ENCODE measurements at places on chromosomes 11 and 22.

DNA sequence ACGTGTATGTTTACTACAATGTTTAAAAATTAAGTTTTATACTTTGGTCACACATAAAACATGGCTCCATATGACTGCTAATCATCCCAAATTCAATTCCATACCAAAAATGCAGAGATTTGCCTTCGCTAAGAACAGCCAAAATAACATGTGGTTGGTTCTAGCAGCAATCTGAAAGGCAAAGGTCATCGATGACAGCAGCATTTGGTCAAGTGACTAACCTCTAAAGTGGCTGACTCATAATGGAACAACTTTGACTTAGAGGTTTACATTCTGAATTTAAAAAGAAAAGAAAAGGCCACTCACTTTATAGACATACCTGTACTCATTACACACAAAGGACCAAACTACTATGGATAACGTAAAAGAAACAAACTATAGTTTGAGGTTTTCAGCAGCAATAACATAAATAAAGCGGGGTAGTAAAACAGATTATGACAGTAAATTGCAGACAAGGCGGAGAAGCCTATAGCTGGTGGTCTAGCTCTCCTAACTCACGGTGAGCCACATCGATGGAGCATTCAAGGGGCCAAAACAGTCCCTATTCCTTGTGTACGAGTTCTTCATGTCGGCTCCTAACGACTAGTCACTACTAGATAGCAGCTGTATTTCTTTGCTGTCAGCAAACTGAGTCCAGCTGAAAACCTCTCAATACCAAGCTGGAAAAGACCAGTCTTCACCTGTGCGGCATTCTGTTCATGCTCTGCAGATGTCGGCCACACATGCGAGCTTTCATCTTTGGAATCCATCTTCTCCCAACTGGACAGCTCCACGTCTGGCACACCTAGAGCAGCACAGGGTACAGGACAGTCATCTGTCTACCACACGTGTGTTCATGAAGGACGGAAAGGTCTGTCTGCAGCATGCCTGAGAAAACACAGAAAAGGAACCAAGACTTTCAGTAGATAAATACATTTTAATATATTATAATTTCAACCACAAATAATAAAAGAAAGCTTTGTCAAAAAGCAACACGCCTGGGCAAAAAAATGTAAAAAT, 42.1 kb downstream of the PRDM10 start:
- peak; percentile 30 for DNase-seq

DNA sequence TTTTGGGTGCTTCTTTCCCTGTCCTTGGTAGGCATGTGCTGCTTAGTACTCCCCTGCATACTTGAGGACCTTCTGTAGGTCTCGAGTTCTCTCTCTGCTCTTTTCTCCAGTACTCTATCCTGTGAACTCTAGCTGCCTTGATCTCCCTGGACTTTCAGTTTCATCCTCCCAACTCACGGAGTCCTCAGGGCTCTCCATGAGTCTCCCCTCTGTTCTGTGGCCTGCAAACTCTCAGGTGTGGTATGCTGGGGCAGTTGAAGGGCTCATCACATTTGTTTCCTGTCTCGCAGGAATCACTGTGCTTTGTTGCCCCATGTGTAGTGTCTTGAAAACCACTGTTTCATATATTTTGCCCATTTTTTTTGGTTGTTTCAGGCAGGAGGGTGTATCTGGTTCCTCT, 3.3 kb upstream of the PACS1 start:
- DNase-seq: no peak

GRCh38 chr11:74138572-74138971, 32.2 kb downstream of the C2CD3 start:
- DNase-seq: no peak

- DNase-seq: no peak
These were observed 83.7 kb downstream of the MAML2 start for GRCh38 chr11:96259134-96259830.

DNA sequence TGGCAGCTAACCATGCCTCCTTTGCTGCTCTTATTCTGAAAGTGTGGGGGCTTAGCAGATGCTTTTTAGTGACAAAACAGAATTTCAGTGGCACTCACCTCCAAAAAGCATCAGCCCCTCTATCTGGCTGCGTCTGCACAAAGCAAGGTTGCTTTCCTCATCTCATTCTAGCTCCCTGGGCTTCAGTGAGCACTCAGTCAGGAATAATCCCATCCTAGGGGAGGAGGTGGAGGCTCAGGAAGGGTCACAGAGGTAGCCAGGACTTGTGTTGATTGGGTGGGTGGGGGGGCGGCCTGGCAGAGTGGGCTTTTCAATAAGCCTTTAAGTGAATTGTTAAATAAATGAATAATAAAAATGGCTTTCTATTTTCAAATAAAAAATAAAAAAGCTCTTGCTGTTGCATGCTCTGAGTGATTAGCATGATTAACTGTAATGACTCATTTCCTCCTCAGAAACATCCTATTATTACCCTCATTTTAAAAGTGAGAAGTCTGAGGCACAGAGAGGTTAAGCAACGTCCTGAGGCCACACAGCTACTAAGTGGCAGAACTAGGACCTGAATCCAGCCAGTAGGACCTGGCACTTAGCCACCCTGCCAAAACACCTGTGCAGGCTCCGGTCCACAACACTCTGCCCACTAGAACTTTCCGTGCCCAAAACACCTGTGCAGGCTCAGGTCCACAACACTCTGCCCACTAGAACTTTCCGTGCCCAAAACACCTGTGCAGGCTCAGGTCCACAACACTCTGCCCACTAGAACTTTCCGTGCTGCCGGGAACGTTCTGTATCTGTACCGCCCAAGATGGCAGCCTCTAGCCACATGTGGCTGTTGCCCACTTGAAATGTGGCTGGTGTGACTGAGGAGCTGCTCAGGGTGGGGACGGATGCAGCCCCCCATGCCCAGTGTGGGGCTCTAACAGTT, 5.5 kb downstream of the B3GAT1 start:
- DNase-seq: no peak

GRCh38 chr11:67010296-67010905, 12.5 kb upstream of the SYT12 start:
- no peak for DNase-seq

DNA sequence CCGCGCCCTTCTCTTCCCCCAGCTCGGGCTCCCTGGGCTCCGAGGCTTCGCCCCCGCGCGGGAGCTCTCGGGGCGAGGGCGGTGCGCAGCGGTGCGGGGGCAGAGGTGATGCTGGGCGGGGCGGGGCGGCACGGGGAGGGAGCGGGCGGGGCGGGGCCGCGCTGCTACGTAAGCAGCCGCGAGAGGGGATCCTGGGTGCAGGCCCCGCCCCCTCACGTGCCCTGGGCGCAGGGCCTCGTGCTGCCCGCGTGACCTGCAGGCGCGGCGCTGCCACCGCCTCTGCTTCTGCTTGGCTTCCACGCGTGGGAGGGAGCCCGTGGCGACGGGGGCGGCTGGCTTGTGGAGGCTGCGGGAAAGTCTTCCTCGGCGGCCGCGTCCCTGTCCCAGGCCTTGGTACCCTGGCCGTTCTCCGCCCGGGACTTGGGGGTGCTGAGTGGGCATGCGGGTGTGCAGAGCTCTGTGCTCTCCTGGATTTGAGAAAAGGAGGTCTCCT, 132.6 kb upstream of the HSD17B12 start:
- no peak for DNase-seq

- no peak for DNase-seq
These were observed 785.6 kb downstream of the BRD1 start for GRCh38 chr22:49042066-49042465.

GRCh38 chr11:68749229-68750123, 1.8 kb downstream of the TESMIN start:
- DNase-seq: no peak

DNA sequence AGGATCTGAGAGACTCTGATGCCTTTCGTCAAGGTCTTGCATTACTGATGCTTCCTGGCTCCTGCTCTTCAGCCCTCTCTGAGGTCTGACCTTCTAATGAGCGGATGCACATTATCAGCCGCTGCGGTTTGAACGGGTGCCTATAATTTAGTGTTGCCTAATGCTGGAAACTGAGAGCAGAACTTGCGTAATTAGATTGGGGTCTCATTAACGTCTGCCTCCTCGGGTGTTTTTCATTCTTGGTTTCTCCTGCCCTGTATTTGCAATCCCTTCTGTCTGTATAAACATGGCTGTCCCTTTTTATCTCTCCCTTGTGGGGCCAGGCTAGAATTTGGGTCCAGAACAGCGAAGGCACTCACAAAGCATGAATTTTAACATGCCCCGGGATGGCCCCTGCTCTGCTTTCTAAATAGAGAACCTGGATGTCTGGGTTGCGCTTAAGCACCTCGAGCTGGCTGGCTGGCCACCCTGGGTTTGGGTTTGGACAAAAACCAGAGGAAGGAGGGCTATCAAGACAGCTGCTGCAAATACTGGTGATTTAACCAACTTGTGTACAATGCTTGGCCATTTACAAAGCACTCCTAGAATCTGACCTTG, 118.6 kb downstream of the TIMP3 start:
- DNase-seq: no peak

DNA sequence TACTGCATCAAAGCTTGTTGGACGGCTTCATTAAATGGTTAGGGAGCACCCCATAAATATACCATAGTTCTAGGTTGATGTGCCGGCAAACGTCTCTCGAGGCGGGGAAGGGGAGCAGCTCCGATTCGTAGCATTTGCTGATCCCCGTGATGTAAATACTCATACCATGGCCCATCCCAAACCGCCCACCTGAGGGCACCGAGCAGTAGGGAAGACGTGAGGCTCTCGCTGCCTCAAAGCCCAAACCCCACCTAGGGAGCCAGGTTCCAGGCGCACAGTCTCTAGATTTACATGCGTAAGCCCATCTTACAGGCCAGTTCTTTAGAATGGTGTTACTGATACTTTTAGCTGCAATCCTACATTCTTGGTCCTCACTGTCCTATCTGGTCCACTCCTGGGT, 124.0 kb downstream of the FEZ1 start:
- no peak for DNase-seq

DNA sequence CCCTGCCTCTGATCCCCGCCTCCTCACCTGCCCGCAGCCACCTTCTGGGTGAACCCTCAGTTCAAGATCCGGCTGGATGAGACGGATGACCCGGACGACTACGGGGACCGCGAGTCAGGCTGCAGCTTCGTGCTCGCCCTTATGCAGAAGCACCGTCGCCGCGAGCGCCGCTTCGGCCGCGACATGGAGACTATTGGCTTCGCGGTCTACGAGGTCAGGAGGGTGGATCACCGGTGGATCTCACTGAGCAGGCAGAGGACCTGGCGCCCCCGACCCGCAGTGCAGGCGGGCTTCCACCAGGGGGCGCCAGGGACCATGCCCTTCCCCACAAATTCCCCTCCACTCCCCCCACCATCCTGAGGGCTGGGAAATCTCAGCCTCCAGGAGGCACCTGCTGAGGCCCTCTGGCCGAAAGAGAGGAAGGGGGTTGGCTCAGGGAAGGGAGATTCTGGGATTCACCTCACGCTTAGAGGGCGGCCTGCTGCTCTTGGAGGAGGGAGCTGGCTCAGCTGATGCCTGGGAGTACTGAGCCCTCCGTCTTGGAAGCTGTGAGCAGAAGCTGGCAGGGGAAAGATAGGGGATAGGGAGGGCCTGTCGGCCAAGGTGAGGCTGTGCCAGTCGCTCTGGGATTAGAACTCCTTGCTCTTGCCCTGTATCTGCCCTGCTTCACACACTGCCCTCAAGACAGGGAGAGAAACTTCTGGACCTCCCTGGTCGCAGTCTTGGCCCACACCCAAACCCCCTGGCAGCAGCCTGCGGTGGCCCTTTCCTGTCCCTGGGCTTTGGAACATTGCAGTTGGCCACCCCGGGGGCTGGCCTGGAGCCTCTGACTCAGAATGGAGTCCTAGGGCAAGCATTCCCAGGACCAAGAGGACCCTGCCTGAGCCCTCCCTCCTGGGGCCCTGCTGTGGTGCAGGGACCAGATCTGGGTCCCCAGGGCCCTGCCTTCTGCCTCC, 23.2 kb downstream of the CAPN1 start:
- DNase-seq: peak; percentile 37

GRCh38 chr11:60923800-60924109, 505 bp upstream of the TMEM132A start:
- no peak for DNase-seq

GRCh38 chr11:60879971-60880588, 12.7 kb downstream of the ZP1 start:
- DNase-seq: no peak

DNA sequence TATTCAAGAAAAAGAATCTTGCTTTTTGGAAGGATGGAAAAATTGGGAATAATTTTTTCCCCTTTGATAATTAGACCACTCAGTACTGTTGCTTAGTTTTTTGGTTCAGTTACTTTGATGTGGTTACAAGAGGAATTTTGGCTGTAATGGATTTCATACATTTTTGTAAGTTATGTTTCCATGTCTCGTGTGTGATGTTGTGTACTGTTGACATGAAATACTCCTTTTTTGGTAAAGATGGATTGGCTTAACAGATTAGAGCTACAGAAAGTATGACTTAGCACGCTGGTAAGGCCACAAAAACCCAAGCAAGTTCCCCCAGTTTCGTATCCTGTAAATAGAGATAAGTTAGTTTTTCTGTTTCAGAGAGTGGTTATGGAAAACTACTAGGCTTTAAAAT, 11.9 kb downstream of the TBCEL start:
- DNase-seq: no peak

DNA sequence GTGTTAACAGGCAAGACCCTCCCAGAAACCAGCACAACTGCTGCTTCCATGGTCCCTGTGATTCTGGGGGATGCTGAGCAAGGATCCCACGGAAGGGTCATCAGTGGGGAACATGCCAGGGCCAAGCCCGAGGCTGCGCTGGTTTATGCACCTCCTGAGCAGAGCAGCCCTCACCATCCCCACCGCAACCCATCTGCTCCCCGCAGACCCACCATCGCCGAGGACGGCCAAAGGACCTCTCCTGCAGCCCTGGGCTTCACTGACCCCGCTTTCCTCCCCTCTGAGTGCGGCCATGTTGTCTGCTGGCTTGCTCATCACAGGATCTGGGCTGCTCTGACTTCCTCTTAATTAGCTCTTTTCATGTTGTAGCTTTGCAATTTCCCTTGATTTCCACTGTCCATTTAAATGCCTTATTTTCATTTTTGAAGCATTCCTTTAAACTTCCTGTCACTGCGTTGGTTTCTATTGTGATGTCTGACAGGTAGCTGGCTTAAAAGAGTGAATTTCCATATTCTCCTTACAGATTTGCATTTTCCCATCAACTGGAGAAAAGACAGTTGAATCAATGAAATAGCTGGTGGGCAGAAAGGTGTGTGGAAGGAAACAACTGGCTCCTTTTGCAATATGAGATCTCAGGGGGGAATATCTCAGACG, 14.9 kb downstream of the TP53AIP1 start:
- no peak for DNase-seq

DNA sequence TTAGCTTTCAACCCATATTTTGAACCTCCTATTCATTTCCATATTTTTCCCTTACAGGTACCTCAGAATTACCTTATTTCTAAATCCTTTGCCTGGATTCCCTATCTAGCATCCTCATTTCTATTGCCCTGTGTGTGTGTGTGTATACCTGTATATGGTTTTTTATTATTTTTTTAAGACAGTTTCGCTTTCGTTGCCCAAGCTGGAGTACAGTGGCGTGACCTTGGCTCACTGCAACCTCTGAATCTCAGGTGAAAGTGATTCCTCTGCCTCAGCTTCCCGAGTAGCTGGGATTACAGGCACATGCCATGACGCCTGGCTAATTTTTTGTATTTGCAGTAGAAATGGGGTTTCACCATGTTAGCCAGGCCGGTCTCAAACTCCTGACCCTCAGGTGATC, 12.6 kb downstream of the HIPK3 start:
- DNase-seq: no peak

GRCh38 chr11:74702383-74703007, 28.7 kb downstream of the CHRDL2 start:
- peak; percentile 22 for DNase-seq

GRCh38 chr11:3659595-3660515, 11.3 kb downstream of the CHRNA10 start:
- DNase-seq: no peak
